ENCODE measurements at places on chromosomes 6 and 20.

GRCh38 chr6:3750317-3751076, 1.0 kb downstream of the PXDC1 start:
- DNase-seq = peak; percentile 49

- DNase-seq = no peak
Measured at GRCh38 chr20:2519115-2519809, 10.5 kb upstream of the ZNF343 start.

GRCh38 chr6:163094881-163095280, 319.6 kb upstream of the QKI start:
- DNase-seq = peak; percentile 77

GRCh38 chr6:147507162-147508041, 1.1 kb upstream of the SAMD5 start:
- peak; percentile 17 for DNase-seq

DNA sequence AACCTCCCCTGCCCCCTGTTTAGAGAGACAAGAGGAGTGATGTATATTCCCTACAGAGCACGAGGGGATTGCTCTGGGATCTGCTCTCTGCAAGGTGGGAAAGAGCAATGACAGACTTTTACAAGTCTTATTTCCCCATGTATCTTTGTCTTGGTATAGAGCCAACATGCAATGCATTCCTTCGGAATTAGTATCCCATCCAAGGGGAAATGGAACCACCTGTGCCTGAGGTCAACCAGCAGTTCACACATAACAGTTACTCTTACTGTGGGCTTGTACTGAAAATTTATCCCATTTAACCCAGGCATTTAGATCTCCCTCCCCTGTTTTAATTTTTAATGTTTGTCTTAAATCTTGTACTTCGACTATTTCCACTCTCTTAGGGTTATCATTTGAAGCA, 250.4 kb downstream of the C6orf118 start:
- DNase-seq = no peak
